Non-pigmented ciliary epithelial cell (primary cell): ENCODE measurements at places on chromosomes 2 and 18.

- DNase-seq = no peak
Measured at GRCh38 chr2:170213651-170214050, 35.7 kb downstream of the MYO3B start.

DNA sequence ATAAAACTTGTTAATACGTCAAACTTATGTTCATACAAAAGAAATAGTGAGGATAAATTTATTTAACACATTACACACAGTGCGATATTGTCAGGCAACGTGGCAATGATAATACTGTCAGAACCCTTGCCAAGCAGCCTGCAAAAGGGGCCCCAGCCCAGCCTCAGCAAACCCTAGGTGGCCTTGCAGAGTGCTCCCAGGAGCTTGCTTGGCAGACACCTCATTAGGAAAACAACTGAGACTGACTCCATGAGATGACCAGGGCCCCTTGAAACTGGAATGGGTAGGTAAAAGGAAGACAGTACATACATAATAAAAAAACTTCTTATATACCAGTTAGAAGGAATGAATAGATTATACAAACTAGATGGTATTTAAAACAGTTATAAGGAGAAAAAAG is 136.6 kb upstream of the EPC2 start:
- no peak for DNase-seq

GRCh38 chr2:80473069-80473468 is 168.5 kb upstream of the LRRTM1 start:
- no peak for DNase-seq

DNA sequence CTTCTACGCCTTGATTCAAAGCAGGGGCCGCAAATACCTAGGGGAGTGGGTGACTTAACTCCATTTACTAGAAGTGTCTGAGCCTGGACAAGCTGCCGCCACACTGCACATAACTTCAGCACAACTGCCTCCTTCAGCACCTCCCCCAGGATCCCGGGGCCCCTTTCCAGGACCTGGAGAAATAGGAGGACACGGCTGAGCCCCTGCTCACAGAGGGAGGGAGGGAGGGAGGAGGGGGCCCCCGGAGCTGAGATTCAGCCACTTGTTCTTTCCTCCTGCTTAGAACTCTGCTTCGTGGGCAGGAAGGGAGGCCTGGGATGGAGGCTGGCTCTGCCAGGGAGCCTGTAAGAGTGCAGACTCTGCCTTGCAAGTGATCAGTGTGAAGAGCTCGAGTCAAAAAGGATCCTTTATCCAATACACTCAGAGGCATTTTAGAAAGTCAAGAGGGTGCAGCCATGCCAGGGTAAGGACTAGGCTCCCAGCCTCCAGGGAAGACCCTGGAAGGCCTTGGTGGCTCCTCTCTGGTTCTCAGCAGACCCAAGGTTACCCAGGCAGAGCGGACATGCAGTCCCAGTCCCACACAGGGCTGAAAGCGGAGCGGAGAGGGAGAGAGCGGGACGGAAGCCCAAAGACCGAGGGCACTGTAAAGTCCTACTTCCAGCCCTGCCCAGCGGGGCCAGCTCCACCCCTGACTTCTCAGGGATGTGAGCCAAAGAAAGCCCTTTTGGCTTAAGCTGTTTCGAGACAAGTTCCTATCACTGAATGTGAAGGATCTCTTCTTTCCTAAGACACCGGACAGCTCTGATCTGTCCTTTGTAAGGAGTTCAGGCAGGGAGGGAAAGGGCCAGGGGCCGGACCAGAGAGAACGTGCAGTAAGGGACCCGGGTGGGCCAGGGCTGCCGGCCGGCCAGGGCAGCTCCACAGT is 8.6 kb upstream of the ARMC9 start:
- DNase-seq = no peak

DNA sequence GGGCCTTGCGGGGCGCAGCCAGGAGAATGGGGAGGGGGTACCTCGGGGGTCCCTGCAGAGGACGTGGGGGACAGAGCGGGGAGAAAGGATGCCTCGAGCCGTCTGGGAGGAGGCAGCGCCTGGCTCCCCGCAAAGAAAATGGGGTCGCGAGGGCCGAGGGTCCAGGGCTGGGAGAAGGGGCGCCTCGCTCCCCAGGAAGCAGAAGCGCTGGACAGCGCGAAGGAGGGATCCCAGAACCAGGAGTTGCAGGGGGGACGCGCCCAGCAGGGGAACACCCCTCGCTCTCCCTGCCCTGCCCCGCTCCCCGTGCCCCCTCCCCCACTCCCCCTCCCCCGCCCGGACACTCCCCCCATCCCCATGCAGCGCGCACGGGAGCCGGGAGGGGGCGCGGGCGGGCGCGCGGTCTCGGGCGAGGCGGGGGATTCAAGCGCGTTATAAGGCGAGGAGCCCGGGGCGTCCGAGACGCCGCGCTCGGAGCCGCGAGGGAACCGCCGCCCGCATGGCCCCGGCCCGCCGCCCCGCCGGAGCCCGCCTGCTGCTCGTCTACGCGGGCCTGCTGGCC is at the start of gene ERFE:
TSS of gene ERFE (plus strand) at position 462 of the 562 bp plus-strand sequence. CDS start at position 500, 38 bp downstream.
- no peak for DNase-seq
